NCI-H2081 treated with DMSO at 0.1 percent for 48 hours (cell line): ENCODE measurements at places on chromosomes 16 and 17.

GRCh38 chr16:46920402-46921068 lies 36.4 kb downstream of the GPT2 start:
- DNase-seq: no peak

GRCh38 chr17:958712-959451 lies 20.7 kb downstream of the NXN start:
- no peak for DNase-seq

- no peak for DNase-seq
Observed at GRCh38 chr16:1335211-1335971, 1.9 kb downstream of the BAIAP3 start.

DNA sequence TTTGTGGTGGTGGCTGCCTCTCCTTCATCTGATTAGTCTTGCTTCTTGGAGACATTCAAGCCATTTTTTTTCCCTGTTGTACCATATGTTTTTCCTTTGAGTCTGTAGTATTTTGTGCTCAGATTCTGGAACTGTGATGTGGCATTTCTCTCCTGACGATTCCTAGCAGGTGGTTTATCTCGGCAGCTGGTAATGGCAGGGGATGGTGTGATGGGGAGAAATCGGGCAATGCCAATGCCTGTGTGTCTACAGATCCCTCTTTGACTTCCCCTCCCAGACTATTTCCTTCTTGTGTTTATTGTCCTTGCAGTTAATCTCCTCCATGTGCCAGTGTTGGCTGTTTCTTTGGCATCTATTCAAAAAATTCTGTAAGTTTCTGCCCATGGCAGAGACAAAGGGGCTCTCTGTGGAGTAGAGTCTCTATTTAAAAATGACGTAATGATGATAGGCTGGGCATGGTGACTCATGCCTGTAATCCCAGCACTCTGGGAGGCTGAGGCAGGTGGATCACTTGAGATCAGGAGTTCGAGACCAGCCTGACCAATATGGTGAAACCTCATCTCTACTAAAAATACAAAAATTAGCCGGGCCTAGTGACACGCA lies 90.2 kb upstream of the ERCC4 start:
- no peak for DNase-seq
